CD8-positive, alpha-beta memory T cell (primary cell): ENCODE measurements at places on chromosomes 16 and 17.

DNA sequence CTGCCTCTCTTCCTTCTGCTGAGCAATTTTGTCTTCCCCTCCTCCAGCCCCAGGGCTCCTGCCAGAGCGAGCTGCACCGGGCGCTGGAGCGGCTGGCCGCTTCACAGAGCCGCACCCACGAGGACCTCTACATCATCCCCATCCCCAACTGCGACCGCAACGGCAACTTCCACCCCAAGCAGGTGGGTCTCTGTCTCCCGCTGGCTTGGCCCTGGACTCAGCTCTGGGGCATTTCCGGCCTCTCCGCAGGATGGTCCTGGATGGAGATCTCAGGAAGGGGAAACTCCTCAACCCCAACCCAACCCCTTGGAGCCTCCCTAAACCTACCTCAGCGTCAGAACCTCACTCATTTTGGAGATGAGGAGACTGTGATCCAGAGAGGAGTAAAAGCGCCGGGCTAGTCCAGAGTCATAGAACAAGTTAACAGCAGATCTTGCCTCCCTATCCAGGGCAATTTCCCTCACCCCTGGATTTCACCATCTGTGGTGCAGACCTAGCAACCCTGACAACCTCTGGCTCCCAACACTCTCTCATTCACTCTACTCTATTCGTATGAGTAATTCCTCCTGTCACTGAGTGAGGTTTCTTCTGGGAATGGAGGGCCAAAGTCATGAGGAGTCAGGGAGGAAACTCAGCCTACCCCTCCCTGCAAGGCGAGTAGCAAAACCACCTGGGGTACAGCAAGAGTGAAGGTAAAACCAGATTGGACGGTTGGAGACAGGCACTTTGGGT lies 10.8 kb downstream of the IGFBP4 start:
- DNase-seq, result no peak

DNA sequence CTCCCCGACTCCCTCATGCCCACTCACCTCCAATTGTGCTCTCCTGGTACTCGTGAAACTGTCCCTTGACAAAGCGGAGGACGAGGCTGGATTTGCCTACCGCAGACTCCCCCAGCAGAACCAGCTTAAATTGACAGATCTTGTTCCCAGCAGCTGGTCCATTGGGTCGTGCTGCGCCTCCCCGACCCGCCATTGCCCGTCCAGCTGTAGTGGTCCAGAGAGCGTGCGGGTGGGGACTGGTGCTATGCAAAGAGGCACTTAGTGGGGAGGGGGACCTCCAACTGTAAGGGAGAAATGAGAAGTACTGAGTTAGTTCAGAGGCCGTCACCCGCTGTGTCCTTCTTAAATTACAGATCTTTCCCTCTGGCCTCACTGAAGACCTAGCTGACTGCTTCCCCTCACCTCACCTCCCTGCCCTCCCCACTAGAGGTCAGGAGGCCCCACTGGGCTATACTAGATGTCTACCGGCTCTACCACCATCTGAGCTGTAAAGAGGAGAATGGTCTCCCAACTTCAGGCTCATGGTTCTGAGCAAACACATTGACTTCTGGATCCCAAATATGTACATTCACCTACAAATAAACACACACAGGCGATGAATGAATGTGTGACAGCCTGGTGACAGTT lies 7.8 kb downstream of the HSPB9 start:
- DNase-seq, result no peak

- DNase-seq, result no peak
Measured at GRCh38 chr17:75241143-75241430, 20.3 kb downstream of the GGA3 start.

DNA sequence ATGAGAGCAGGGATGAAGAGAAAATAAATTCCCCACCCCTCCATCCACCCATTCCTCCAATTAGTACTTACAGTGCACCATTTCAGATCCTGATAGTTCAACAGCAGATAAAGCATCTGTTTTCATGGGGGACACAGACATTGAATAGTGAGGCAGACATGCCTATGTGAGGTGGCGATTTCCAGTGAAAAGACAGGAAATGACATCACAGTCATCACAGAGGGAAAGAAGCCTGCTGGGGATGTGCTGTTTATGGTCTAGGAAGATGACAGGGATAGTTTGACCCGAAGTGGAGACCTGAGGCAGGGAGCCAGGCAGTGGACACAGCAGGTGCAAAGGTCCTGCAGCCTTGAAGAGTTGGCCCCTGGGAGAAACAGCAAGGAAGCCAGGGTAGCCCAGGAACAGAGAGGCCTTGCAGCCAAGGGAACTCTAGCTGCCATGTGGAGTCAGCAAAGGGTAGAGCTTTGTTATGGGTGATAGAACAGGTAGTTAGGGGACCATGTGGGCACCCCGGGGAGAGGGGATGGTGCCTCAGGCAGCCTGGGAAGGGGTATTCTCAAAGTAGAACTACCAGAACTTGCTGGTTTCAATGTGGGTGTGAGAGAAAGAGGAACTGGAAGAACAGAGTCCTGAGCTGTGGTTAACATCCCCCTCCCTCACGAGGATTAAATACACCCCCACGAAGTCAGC lies 256.6 kb downstream of the CPPED1 start:
- DNase-seq, result no peak

DNA sequence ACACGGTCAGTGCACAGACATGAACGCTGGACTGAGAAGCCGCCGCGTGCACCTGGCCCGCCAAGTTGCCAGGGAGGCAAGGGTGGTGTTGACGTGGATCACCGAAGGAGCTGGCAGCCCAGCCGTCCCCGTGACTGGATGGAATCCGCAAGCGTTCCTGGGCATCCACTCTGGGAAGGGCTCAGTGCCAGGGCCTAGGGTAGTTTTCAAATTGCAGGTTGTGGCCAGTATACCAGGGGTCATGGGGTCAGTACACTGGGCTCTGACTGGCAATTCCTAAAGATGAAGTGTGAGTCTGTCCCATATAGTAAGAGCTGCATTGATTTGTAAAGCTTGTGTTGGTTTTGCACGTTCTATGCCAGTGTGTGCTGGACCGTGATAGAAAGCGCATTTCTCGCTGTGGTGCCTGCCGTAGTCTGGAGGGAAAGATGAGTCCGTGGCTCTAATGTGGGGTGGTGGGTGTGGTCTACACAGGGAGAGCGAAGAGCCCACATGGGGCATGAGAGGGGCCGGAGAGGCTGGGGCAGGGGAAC lies 21.1 kb upstream of the METRNL start:
- DNase-seq, result no peak

DNA sequence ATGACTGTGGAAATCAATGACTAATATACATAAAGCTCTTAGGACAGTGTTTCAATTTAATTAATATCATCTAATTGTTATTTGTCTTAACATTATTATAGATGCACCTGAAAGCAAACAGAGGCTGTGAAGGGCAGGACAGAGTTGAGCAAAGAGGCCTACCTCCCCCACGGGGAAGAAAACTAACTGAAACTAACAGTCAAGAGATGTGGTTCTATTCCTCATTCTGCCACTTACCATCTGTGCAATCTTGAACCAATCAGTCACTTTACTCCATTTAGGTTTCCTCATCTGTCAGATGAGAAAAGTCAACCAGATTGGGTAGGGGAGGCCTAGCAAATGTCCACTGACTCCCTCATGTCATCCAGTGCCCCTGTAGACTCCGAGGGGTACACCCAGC lies 59.1 kb downstream of the C17orf67 start:
- DNase-seq, result no peak

DNA sequence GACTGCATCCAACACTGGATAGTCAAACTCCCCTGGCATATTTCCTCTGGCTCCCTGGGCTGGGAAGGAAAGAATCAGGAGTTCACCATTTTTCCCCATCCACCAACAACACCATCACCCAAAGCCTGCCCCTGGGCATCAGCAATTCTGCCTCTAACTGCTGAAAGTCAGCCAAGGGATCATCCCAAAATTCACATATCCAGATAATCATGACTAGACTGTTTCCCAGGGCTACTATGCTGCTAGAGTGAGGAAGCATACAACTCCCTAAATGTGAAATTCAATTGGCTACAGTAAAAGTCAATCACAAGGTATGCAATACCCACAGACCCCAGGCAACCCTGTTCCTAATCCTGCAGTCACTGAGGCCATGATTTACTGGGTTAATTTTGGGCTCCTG lies 230.6 kb downstream of the C16orf95 start:
- no peak for DNase-seq

GRCh38 chr16:13958474-13958873 lies 38.5 kb downstream of the ERCC4 start:
- DNase-seq, result no peak

GRCh38 chr17:82489117-82489516 lies 30.4 kb upstream of the FOXK2 start:
- no peak for DNase-seq

- no peak for DNase-seq
Measured at GRCh38 chr16:20879175-20880040, 20.8 kb downstream of the DCUN1D3 start.

DNA sequence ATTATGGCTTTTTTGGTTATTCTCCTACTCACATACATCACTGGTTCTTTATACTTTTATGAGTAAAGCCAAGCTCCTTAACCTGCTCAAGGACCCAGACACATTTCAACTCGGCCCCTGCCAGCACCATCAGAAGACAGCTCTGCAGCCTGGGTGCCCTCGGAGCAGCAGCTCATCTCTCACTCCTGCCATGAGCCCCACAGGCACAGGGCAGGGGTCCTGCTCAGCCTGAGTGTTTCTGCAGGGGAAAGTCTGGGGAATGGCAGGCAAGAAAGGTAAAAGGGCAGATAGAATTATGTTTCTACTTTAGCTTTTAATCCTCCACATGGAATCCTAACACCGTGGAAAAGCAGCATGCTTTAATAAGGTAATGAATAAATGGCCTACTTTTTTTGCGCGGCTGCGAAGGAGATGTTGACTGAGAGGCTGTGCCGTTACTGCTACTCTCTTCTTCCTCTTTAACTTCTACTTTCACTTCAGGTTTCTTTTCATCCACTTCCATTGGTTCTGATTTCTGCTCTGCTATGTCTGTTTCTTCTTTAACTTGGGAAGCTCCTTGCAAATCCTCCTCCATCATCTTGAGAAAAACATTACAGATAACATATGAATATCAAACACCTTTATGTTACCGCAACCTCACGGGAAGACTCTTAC lies 50.1 kb upstream of the TRAP1 start:
- no peak for DNase-seq

DNA sequence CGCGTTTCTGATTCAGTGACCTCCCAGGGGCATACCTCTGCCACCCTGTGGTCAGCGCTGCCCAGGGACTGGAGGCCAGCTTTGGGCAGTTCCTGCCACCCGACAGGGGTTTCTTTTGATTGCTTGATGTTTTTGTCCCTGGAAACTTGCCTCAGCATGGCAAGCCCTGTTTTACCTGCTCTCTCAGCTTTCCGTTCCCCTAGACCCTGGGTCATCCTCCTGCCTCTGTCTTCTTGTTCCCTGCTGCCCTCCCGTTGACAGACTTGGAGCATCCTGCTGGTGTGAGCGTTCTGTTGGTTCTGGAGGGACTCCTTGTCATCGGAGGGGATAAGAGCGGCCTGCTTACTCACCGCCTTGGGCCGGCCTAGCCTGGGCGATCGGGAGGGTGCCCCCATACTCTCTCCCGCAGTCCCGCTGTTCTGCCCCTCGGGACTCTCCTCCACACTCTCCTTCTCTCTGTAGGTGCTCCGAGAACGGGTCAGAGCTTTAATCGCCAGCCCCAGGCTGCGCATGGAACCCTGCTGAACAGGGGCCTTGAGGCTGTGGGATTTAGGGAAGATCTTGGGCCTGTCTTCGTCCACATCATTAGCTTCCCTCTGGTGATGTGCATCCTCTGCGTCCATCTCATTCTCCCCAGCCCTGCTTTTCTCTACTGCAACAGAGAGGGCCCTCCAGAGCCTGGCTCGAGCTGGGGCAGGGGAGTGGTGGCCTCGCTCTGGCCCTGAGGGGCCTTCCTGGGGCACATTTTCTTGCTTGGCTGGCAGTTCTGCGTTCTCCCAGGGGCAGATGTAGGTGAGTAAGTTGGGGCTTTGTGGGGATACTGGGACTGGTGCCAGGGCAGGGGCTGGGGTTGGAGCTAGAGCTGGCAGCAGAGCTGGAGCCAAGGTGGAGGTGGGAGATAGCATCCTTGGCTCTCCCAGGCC lies 13.7 kb downstream of the GPR179 start:
- DNase-seq, result no peak

GRCh38 chr17:28967221-28968135 lies 16.2 kb upstream of the PHF12 start:
- DNase-seq, result no peak

- DNase-seq, result no peak
Measured at GRCh38 chr17:44977065-44977464, 9.0 kb upstream of the C1QL1 start.

DNA sequence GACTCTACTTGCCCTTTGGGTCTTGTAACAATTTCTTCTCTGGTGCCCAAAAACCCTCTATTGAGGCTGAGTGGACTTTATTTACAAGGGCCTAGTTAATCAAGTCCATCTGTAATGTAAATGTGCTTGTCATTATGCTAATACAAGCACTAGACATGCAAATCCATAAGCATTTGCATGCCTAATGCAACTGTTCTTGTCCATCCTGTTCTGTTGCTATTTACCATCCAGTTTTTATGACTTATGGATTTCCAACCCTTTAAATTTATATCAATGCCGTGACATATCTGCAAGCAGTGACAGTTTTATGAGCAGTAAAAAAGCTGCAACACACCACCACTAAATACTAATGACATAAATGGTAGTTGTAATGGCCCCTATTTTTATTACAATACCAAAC lies 33.4 kb downstream of the CBLN1 start:
- DNase-seq, result no peak

GRCh38 chr17:42104264-42104663 lies 6.0 kb upstream of the ZNF385C start:
- no peak for DNase-seq

DNA sequence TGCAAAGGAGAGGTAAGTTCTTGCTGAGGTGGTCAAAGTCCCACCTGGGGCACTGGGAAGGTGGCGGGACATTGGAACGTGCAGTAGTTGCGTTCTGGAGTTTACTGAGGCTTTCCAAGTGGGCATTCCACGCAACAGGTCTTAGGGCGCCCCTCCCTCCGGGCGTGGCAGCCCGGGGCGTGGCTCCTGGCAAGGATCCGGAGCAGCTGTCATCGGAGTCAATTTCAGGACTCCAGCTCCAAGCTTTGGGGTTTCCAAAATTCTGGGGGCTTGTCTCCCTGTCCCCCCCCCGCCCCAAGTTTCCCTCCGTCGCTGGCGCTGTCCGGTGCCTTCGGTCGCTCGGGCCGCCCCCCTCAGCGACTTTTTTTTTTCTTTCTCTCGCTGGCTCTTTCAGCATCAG lies 43.1 kb upstream of the AMZ2 start:
- no peak for DNase-seq

GRCh38 chr16:88505405-88506082 lies 52.5 kb downstream of the ZFPM1 start:
- DNase-seq, result peak; percentile 70

GRCh38 chr17:6666077-6666521 lies 14.5 kb downstream of the C17orf100 start:
- no peak for DNase-seq

GRCh38 chr16:7804635-7805195 lies 472.1 kb downstream of the RBFOX1 start:
- no peak for DNase-seq

- DNase-seq, result peak; percentile 7
Measured at GRCh38 chr16:11094857-11095565, 150.6 kb downstream of the CLEC16A start.

DNA sequence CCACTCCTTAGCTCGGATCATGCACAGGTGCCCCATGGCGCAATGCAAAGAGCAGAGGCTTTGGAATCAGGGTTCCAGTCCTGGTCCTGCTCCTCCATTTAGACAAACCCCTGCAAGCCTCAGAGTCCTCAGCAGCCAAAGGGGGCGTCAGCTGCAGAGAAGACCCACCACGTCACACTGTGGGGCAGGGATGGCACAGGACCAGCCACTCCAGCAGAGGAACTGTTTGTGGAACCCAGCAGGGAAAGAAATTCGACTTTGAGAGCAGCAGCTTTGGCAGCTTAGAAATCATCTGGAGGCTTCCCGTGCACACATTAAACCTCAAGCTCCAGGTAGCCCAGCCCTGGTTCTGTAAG lies 25.2 kb downstream of the C17orf100 start:
- no peak for DNase-seq
